ENCODE measurements at places on chromosomes 7 and 10. TPM values are rescaled to one million over a fixed set of nuclear protein-coding genes. Genes with fewer than 3 reads are reported as not detected.

SPDYE16 gene
- total RNA-seq = 0.31 TPM

KCNIP2 gene
- total RNA-seq = 5.5 TPM

DNA sequence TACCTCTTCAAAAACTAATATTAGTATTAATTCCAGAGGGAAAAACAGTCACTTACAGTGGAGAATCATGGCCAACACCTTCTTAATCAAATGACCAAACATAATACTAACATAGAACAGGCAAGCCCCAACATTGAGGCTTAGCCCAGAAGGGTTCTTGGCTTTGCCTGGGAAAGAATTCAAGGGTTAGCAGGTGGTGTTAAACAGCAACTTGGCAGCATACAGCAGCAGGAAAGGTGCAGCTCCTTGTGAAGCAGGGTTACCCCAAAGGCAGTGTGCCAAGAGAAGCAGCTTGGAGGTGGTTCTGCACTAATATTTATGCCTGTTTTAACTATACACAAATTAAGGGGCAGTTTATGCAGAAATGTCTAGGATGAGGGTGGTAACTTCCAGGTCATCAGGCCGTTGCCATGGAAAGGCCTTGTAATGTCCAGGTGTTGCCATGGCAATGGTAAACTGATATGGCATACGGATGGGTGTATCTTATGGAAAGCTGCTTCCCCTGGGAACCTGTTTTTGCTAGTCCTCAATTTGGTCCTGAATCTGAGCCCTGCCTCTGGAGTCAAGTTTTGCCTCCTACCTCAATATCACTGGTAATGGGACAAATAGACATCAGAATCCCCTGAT lies 27.2 kb upstream of the BEND7 start:
- H3K36me3 ChIP-seq = peaks cover 2% of the 10 kb centered on the region
- peaks cover 8% of the 10 kb centered on the region for H3K4me1 ChIP-seq
- H3K4me3 ChIP-seq = no peak overlapping the region
- H3K27ac ChIP-seq = no peak overlapping the region

DNA sequence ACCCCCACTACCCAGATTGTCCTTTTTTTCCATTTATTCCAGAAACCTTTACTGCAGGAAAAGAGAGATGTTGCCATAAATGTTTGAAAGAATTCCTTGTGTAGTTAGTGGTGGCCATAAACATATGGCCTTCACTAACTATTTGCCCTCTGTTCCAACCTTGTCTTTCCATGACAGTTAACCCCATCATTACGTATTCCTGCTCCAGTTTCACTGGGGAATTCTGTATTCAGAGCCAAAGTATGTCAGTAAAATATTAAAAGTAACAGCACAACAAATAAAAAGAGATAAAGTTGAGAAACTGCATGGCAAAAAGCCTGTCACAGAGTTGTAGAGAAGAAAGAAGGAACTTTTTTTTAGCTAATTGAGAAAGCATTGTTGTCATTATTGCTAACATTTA lies 261.3 kb downstream of the BICC1 start:
- H3K36me3 ChIP-seq = no peaks in the 10 kb centered on the region
- no peak overlapping the region for H3K4me3 ChIP-seq
- DNase-seq = no peak
- H3K27ac ChIP-seq = no peak overlapping the region
- peaks cover 3% of the 10 kb centered on the region for H3K4me1 ChIP-seq

DNA sequence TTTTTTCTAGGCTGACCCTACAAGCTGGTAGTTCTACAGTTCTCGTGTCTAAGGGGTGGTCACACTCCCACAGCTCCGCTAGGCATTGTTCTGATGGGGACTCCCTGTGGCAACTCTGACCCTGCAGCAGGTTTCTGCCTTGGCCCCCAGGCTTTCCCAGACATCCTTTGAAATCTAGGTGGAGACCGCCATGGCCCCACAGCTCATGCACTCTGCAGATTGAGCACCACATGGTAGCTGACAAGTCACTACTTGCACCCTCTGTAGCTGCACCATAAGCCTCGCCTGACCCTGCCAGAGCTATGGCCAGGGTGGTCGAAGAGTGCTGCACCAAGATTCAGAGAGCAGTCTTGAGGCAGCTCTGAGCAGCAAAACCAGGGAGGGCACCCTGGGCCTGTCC lies 275.6 kb downstream of the LHFPL3 start:
- no peaks in the 10 kb centered on the region for H3K36me3 ChIP-seq
- no peak overlapping the region for H3K27ac ChIP-seq
- DNase-seq = no peak
- peaks cover 5% of the 10 kb centered on the region for H3K27me3 ChIP-seq

DNA sequence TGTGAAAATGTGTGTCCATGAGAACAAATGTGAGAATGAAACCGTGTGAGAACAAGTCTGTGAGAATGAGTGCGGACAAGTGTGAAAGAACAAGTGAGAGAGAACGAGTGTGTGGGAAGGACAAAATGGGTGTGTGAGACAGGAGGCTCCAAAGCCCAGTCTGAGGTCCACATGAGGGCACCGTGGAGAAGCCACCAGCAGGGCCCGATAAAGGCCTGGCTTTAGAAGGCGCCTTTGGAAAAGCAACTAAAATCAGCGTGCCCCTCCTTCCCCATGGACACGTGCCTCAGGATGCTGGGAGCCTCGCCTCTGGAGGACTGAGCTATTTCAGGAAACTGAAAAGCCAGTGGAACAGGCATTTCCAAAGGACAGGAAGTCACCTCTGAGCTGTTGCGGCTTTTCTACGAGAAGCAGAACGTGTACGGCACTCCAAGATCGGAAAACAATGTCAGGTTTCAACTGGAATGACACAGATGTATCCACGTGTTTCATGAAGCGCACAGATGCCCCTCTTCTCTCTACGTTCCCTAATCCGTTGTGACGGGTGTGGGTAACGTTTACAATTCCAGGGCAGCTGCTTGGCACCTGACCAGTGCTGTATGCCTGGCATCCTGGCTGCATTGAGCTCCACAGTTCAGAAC lies 46.4 kb downstream of the ESYT2 start:
- no peak for DNase-seq
- peaks cover 4% of the 10 kb centered on the region for H3K4me1 ChIP-seq
- H3K36me3 ChIP-seq = peaks cover 5% of the 10 kb centered on the region
- H3K27me3 ChIP-seq = no peaks in the 10 kb centered on the region
- H3K27ac ChIP-seq = no peak overlapping the region
- no peak overlapping the region for H3K4me3 ChIP-seq
